Activated T-cell treated with anti-CD3 and anti-CD28 coated beads for 24 hours (primary cell): ENCODE measurements at places on chromosomes 5 and 9.

GRCh38 chr9:89243296-89244061 is 64.9 kb upstream of the SHC3 start:
- DNase-seq: no peak

DNA sequence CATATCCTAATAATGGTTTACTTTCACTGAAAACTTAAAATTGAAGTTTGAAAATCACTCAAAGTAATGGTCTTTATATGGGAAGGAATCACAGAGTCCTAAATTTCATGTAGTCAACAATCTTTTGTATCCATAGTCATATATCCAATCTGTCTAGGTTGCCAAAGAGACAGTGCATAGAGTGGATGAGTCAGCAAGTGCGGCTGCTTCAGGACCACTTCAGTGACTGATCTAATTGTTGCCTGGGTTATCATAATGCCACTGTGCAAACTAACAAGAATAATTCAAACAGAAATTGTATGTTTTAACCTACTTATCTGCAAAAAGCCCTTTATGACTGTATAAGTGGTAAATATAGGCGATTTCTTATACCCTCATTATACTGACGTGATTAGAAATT is 211.3 kb upstream of the PRR16 start:
- no peak for DNase-seq

- DNase-seq: no peak
Measured at GRCh38 chr5:154794525-154795234, 39.5 kb downstream of the LARP1 start.

DNA sequence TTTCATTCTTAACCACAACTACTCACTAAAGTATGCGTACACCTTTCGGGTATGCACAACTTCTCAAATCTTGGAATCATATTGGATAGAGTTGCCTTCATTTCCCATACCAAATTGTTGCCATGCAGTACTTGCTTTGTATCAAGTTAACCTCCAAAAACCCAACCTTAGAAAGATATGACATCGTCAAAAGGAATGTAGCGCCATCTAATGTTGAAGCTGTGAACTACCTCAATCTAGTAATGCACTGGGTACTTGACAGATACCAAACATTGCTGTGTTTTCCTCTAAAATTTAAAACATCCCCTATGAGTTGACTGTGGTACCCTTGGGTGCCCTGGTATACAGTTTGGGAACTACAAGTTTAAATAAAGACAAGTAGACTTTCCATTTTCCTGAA is 318.4 kb downstream of the ARL15 start:
- no peak for DNase-seq

DNA sequence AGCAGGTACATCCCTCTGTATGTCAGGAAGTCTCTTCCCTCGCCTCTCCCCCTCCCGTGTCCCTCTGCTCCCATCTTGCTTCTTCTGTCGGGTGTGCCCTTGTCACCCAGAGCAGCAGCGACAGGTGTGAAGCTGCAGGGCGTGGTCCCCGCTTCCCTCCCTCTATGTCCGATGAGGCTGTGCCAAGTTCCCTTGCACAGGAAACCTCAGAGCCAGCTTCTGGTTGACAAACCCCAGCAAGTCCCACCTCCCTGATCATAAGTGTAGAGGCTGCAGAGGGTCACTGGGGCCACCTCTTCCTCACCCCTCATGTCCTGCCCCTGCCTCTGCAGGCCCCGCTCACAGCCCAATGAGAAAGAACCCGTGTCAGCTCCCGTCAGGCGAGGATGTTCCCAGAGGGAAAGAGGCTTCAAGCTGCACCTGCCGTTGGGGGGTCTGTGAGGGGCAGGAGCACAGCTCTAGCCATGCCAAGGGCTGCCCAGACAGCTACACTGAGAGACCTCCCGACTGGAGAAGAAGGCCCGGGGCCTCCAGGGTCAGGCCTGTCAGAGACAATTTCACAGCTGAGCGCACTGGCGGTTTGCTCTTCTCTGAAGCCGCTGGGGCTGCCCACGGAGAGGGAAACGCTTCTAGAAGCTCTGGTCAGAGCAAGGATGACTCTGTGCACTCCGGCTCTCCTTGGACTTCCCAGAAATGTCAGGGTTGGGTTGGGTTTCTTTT is 73.3 kb downstream of the AK8 start:
- no peak for DNase-seq

- peak; percentile 67 for DNase-seq
Measured at GRCh38 chr5:159207686-159208513, 1.5 kb downstream of the RNF145 start.

- no peak for DNase-seq
Measured at GRCh38 chr5:122312591-122313406, 762 bp downstream of the SNCAIP start.

- no peak for DNase-seq
Measured at GRCh38 chr5:74613283-74613682, 27.2 kb downstream of the ENC1 start.

GRCh38 chr5:68007451-68007850 is 208.1 kb upstream of the PIK3R1 start:
- DNase-seq: no peak

- DNase-seq: no peak
Measured at GRCh38 chr9:134602547-134603362, 38.8 kb upstream of the COL5A1 start.

DNA sequence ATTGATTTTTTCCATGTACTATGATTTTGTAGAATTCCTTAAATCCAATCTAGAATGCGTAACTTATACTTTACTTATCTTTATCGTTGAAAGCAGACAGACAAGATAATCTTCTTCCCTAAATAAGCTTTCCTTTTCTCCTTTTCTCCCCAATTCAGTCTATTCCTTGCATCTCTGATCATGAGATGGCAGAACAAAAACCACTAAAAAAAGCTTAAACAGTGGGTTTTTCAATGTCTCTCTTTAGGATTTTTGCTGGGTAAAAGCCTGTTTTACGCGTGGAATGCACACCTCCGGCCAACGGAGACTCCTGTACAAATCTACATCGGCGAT is 755 bp downstream of the CDKN2B start:
- no peak for DNase-seq

DNA sequence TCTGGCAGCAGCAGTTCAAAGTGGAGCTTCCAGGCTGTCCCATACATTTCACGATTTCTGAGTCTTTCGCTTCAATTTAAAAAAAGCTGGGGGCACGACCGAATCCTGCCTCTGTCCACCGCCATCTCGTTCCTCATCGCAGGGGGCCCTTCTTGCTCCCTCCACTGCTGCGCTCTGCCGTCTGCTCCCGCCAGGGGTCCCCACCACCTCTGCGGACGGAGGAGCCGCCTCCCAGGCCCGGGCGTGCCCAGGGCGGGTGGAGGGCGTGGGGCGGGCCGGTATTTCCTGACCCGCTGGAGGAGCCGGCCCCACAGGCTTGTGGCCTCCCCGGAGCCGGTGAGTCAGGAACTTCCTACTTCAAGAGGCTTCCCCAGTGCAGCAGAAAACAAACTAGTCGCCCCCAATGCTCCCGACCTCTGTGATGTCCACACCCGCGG is 50.4 kb downstream of the USP20 start:
- DNase-seq: peak; percentile 91

- DNase-seq: no peak
Measured at GRCh38 chr9:73176450-73176875, 24.8 kb downstream of the ANXA1 start.

DNA sequence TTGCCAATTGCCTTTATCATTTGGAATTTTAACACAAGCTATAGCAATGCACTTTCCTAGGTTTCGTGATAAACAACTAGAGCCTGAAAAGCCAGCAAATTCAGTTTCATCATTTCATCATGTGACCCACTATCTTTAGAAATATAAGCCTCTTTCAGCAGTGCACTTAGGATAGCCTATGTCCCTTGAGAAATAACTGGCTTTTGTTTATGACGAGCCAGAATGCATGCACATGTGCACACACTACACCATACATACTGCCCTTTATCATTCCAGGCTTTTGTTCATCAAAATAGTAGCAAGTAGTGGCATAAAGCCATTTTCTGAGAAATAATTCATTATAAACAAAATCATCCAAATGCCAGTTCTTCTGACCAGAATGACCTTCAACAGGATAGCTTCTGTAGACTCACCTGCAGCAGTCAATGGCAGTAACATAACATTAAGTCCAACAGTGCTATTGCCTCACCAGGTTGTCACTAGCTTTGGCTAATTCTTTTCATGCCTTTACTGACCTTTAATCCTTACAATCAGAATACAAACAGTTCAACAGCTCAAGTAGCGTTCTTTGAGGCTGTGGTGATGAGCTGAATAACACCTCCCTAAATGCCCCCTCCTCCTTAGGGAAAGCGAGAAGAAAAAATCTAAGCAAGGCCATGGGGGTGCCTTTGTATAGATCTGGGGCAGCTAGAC is 132.3 kb upstream of the SMARCA2 start:
- DNase-seq: no peak

DNA sequence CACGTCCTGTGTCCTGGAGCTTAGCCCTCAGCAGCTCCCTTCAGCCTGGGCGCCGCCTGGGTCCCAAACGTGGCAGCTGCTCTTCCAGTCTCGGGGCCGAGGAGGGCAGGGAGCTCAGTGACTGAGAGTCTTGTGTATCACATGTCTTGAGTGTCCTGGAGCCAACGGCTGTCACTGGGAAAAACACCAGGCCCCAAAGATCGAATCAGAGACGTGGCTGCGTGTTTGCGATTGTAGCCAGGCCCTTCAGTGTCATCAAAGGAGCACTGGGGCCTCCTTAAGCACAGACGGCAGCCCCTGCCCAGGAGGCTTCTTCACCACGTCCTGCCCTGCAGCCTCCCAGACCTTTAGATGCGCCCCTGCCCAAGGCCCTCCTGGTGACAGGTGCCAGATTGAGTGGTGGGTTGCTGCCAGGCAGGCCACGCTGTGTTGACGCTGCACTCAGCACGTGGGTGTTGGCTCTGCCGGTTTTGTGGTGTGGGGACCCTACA is 5.7 kb upstream of the EXOC3 start:
- no peak for DNase-seq

DNA sequence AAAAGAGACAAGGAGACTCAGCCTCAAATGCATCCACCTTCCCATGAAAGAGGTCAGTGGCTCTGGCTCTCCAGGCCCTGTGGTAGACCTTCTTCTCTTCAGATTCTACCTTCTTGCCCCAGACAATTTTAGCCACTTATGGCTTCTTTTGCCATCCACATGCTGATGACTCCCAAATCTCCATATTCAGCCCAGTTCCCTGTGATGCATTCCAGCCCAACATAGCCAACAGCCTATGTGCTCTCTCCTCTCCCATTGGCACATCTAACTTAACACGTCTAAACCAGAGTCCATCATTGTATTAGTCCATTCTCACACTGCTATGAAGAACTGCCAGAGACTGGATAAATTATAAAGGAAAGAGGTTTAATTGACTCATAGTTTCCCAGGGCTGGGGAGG is 108.8 kb downstream of the FSTL4 start:
- DNase-seq: no peak

DNA sequence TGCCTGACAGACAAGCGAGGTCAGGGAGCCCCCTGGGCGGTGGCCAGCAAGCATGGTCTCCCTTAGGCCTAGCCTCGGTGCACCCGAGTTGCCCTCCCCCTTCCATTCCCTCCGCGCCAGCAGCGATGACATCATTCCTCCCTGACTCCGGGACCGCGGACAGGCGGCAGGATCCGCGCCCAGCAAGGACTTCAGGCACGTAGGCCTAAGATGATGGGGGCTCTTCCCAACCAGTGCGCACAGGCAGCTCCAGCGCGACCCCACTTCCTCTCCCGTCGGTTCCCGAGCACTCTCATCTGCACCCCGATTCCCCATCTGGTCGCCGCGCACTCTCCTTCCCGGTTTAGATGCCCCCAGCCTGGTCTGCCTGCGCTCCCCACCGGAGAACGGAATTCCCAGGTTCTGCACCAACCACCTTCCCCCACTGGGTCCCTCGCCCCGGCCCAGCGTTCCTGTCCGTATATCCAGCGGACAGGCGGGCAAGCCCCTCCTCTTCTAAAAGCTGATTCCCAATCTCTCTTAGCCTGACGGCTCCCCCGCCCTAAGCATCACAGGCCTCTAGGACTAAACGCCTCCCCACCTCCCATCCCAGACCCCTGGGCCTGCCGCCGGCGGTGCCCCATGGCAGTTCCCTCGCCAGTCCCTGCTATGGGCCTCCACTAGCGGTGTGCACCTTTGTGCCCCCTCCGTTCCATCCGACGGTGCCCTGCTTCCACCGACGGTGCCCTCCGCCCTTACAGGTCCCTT is 931 bp downstream of the FAM219A start:
- no peak for DNase-seq

DNA sequence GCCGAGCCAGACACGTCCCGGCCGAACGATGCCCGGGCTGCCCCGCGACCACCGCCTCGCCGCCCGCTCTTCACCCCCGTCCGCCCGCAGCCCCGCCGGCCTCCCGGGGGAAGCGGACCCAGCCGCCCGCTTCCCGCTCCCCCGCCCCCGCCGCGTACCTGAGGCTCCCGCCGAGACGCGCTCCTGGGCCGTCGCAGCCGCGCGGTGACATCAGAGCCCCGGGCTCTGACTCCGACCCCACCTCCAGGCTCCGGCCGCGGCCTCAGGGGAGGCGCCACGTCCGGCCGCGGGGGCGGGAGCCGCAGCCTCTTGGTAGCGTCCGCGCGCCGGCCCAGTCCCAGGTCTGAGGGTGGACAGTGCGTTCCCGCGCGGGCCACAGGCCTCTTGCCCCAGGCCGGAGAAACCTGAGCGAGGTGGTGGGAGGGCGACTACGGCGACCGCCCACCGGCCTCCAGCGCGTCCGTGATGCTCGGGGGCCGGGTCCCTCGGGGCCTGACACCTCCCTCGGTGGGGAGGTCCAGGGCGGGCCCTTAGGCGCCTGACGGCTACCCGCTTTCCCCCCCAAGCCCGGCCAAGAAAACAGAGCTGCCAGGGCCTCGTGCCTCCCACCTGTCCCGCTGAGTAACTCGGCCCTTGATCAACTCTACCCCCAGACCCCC is at the start of gene SHROOM1:
Gene SHROOM1, minus strand, starts transcription at position 212 of the 659 bp plus-strand sequence. CDS start 4,507 bp downstream, outside the sequence.
- no peak for DNase-seq

GRCh38 chr5:59976342-59976741 is 82.8 kb upstream of the PDE4D start:
- no peak for DNase-seq

DNA sequence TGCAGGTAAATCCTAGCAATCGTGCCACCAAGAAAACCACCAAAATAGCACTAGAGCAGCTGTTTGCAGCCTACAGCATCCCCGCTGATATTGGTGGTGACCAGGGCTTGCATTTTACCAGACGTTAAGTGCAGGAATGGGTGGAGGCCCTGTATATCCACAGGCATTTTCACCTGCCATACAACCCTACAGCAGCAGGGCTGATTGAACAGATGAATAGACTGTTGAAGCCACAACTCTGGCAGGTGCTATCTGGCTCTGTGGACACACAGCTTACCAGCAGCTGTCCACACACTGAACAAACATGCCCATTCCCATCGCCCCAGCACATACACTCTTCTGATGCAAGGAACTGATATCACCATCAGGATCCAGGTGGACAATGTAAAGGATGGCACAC is 154.5 kb upstream of the APC start:
- no peak for DNase-seq

DNA sequence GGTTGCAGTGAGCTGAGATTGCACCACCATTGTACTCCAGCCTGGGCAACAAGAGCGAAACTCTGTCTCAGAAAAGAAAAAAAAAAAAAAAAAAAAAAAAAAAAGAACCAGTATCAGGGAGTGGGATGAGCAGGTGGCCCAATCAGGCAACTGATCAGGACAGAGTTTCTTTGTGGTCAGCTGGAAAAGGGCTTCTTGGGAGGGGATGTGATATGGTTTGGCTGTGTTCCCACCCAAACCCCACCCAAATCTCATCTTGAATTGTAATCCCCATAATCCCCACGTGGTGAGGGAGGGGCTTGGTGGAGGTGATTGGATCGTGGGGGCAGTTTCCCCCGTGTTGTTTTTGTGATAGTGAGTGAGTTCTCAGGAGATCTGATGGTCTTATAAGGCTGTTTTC is 4.7 kb upstream of the GCNT1 start:
- DNase-seq: no peak

GRCh38 chr9:130426467-130426773 is 18.3 kb upstream of the ASS1 start:
- DNase-seq: no peak

GRCh38 chr5:109407913-109408312 is 1.9 kb downstream of the PJA2 start:
- no peak for DNase-seq
